ENCODE measurements at places on chromosomes 1 and 21. TPM values are rescaled to one million over a fixed set of nuclear protein-coding genes. Genes with fewer than 3 reads are reported as not detected.

DNA sequence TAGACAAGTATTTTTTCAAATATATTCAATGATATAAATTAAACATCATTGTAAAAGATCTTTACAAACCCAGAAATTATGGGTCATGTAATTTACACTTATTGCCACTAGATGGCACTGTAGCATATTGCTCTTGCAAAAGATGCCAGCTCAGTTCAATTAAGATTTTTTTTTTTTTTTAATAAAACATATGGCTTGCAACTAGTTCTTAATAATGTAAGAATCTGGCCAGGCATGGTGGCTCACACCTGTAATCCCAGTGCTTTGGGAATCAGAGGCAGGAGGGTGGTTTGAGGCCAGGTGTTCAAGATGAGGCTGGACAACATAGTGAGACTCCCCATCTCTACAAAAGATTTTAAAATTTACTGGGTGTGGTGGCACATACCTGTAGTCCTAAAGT lies 49.4 kb upstream of the DESI2 start:
- peak; percentile 62 for DNase-seq

DNA sequence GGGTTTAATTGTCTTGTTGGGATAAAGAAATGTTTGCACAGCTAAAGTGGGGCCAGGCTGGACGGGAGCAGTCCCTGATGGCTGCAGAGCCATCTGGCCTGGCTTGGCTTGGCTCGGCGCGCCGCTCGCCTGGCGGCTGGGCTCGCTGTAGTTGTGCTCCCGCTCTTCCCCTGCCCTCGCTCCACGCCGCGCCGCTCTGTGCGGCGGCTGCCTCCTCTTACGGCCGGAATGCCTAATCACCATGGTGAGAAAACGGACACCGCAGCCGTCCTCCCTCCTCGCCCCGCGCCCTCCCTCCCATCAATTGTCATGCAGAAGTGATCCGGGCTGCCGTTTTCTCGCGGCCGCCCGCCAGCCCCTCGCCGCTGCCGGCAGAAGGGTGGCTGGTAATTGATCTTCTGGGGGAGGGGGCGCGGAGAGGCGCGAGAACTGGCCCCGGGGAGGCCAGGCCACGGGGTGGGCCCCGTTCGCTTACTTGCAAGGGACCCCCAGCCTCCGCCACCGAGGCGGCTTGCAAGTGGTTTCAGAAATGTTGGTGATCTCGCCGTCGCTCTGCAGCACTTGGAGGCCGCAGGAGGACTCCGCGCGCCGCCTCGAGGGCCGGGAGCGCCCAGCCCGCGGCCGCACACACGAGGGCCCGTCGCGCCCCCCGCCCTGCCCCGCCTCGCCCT lies 12.4 kb downstream of the RNF220 start:
- peak; percentile 9 for DNase-seq

- peak; percentile 28 for DNase-seq
These were observed 50.2 kb downstream of the C8A start for GRCh38 chr1:56904663-56905397.

The PYHIN1 gene
- total RNA-seq, result not detected

The CCDC17 gene
- 4.0 TPM for total RNA-seq
